Muscle of leg (tissue), 16 donors: ENCODE measurements at places on chromosomes 2 and 18. TPM values are rescaled to one million over a fixed set of nuclear protein-coding genes. Genes with fewer than 3 reads are reported as not detected.
A peak's percentile ranks its signal among the peaks of the same experiment; 100 is the strongest.

KCTD18 gene
- 11.3 TPM for polyA plus RNA-seq

AGFG1 gene
- polyA plus RNA-seq, result 41.4 TPM

NGEF gene
- 4.8 TPM for polyA plus RNA-seq

- no peaks in the 10 kb centered on the region for H3K4me1 ChIP-seq
- H3K4me3 ChIP-seq, result no peak overlapping the region
- H3K36me3 ChIP-seq, result peaks cover 19% of the 10 kb centered on the region
Observed at GRCh38 chr2:71082402-71083252, 14.2 kb downstream of the NAGK start.

DNA sequence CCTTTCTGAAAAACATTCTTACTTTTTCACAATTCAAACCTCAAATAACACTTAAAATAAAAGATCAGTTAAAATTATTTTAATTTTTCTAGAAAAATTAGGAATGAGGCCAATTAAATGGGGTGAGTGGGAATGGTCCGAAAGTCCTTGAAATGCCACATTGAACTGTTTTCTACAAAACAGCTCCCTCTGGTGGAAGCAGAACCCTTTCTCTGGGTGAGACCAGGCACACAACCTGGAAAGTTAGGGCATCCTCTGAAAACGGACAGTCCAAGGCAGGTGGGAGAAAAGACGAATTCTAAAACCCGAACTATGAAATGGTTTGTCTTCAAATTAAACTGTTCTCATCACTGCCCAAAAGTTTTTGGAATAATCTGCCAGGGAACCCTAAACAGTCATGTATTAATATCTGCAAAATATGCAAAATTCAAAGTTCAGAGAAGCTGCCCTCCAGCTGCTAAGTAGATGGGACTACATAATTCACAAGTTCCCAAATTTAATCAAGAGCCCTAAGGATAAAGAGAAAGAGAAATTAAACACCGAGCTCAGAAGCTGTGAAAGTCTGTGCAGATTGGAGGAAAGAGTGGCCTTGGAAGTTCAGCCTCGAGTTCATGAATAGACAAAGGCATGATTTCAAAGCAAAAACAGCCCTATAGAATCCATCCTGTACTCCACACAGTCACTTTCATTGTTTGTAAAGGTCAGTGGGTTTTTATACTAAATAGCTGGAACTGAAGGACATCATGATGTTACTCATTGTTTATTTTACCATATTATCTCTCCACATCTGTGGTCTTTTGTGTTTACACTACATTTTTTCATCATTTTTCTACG is 108.3 kb downstream of the PIEZO2 start:
- no peaks in the 10 kb centered on the region for H3K27me3 ChIP-seq
- DNase-seq, result peak; percentile 73
- H3K27ac ChIP-seq, result no peak overlapping the region
- H3K36me3 ChIP-seq, result no peaks in the 10 kb centered on the region

DNA sequence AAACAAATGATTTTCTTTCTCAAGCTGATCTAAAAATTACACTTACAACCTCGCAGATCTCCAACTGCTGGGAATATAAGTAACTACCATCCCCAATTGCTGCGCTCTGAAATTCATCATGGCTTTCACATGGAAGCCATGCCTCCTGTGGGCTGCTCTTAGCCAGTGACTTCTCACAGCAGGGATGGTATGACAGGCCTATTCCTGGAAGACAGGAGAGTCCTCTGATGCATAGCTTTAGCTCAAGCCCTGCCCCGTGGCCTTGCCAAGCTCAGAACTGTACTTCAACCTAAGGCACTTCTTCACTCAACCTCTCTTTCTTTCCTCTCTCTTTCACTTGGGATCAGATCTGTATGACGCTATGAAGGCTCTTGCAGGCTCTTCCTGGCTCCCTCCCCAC is 12.6 kb upstream of the ELAC1 start:
- no peaks in the 10 kb centered on the region for H3K4me1 ChIP-seq
- DNase-seq, result no peak
- no peaks in the 10 kb centered on the region for H3K27me3 ChIP-seq
- no peak overlapping the region for H3K4me3 ChIP-seq
- H3K36me3 ChIP-seq, result no peaks in the 10 kb centered on the region

GRCh38 chr2:204971206-204971907 is 426.1 kb downstream of the PARD3B start:
- no peak overlapping the region for H3K4me3 ChIP-seq
- H3K4me1 ChIP-seq, result peaks cover 4% of the 10 kb centered on the region
- DNase-seq, result no peak

DNA sequence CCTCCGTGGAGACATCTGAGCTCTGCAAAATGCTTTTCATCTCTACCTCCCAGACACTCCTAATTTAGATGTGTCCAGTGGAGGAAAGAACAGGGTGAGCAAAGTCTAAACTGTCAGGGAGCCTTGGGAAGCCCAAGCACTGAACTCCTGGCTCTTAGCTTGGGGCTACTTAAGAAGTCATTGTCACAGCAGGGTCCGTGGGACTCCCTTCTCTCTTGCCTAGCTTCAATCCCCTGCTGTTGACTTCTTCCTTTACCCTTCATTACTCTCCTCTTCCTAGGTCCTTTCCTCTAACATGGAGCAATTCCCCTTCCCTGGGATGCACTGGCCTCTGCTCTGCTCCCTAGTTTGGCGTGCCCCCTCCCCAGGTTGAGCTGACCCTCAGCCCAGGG is 3.4 kb downstream of the OSR1 start:
- H3K27ac ChIP-seq, result peak overlapping the region; percentile 40
- no peak for DNase-seq
- peaks cover 16% of the 10 kb centered on the region for H3K36me3 ChIP-seq
- H3K4me1 ChIP-seq, result peaks cover 66% of the 10 kb centered on the region
- H3K27me3 ChIP-seq, result peaks cover 97% of the 10 kb centered on the region

- peaks cover 47% of the 10 kb centered on the region for H3K4me1 ChIP-seq
- DNase-seq, result no peak
- no peak overlapping the region for H3K27ac ChIP-seq
- H3K27me3 ChIP-seq, result no peaks in the 10 kb centered on the region
Observed at GRCh38 chr2:65072181-65072970, 16.2 kb downstream of the CEP68 start.

DNA sequence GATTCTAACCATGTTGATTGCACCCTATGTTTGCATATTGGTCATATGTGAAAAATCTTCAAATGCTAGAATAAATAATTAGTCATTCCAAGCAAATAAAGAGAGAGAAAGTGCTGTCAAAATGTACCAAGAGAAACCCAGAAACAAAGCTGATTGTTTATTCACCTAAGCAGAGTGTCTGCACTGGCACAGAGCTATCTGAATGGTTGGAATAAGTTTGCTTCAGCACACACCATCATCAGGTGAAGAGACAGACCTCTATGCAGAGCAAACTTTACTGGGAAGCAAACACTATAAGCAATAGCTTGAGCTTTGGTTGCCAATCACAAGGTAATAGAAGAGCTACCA is 25.4 kb downstream of the DSG4 start:
- H3K36me3 ChIP-seq, result no peaks in the 10 kb centered on the region
- H3K4me1 ChIP-seq, result no peaks in the 10 kb centered on the region
- H3K27ac ChIP-seq, result no peak overlapping the region
